ENCODE measurements at places on chromosomes 3 and 15.
A peak's percentile ranks its signal among the peaks of the same experiment; 100 is the strongest.

- DNase-seq: no peak
Measured at GRCh38 chr15:57726411-57726810, 19.9 kb downstream of the POLR2M start.

GRCh38 chr15:57557267-57557666 lies 34.4 kb upstream of the MYZAP start:
- no peak for DNase-seq

DNA sequence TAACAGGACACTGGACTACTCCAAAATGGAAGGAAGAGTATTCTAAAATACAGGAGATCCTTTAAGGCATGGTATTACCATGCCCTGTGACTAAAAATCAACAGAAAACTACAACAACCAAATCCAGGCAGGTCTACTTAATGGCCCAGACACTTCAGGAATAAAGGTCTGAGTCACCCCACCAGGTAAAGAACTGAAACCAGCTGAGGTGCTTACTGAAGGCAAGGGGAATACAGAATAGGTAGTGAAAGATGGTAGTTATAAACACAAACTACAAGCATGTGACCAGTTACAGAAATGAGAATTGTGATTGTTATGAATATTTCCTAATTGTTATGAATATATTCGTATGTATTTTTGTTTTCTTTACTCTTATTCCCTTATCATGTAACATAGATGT lies 13.4 kb downstream of the IFT57 start:
- no peak for DNase-seq

DNA sequence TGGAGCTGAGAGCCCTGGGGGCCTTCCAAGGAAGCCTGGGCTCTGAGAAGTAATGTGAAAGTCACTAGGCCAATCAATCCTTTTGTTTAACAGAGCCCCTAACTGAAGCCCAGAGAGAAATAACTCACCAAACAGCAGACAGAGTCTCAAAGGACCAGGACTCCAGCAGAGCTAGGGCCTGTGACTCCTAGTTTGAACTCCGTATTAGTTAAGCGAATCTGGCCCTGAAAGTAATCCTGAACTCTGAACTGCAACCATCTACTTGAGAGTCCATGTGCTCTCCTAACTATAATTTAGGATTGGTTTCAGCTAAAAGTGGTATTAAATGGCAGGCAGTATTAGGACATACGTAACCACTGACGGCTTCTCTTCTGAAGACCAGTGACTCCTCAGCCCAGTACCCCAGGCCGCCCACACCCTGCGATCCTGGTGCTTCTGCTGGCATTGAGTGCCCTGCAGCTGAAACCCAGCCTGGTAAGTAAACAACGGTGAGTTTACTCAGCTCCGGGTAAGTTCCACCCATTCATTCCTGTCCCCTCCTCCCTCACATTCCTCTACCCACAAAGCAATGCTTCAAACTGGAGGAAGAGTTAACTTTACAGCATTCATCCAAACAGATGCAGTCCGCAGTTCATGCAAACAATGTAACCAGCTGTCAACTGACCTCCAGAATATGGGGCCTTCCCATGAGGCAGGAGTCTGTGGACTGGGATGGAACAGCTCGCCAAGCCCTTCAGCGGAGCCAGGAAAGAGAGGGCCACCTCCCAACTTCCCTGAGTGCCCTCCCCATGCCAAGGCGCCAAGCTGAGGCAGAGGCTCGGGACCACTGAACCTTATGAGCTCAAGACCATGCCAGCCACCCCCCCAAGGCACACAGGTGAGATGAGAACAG lies 7.3 kb downstream of the MYO5C start:
- no peak for DNase-seq

DNA sequence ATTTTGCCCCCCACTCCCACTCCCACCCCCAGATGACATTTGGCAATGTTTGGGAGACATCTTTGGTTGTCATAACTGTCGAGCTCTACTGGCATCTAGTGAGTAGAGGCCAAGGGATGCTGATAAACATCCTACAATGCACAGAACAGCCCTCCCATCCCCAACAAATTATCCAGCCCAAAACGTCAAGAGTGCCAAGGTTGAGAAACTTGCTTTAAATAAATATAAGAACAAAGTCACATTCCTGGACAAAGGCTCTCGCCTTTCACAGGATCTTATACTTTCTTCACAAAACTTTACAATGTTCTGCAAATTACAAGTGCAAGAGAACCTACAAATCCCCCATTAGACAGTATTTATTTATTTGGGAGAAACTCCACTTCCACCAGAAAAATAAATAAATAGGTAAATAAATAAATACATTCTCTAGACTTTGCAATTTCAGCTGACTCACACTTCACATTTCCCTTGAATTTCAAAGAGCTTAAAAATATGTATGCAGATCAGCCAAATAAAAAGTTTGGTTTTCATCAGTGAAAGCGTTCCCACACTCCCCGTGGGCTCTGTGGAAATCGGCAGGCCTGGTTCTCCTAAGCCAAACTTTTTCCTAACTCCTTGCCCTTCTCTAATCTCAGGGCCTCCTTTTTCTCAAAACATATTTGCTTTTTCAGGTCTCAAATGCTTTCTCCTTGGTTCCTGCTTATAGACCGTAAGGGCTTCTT lies 12.7 kb upstream of the CPA3 start:
- DNase-seq: no peak

GRCh38 chr3:101319531-101319930 lies 844 bp downstream of the IMPG2 start:
- no peak for DNase-seq

DNA sequence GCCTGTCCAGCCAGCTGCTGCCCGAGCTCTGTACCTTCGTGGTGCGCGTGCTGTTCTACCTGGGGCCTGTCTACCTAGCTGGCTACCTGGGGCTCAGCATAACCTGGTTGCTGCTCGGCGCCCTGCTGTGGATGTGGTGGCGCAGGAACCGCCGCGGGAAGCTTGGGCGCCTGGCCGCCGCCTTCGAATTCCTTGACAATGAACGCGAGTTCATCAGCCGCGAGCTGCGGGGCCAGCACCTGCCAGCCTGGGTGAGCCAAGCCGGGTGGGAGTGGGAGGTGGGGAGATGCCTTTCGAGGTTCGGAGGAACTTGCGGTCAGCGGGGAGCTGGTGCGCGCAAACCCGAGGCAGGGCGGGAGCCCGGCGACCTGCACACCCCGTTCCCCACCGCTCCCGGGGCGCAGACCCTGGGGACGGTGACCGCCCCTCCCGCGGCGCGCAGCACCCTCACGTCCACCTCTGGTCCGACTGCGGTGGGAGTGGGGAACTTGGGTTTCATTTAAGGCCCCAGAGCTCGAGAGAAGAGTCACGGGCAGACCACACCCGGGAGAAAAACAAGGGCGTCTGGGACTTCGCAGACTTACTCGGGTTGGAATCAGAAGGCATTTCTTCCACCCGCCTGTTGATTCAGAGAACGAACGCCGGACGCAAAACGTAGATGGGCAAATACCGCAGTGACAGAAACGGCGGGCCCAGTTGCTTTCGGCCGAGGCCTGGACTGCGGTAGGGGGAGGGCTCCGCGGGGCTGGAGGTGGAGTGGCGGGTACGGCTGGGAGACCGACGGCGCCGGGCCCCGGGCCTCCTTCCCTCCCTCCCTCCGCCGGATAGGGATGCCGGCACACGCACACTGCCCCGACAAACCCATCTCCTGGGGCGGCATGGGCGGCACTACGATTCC lies 708 bp downstream of the ESYT3 start:
- DNase-seq: no peak

DNA sequence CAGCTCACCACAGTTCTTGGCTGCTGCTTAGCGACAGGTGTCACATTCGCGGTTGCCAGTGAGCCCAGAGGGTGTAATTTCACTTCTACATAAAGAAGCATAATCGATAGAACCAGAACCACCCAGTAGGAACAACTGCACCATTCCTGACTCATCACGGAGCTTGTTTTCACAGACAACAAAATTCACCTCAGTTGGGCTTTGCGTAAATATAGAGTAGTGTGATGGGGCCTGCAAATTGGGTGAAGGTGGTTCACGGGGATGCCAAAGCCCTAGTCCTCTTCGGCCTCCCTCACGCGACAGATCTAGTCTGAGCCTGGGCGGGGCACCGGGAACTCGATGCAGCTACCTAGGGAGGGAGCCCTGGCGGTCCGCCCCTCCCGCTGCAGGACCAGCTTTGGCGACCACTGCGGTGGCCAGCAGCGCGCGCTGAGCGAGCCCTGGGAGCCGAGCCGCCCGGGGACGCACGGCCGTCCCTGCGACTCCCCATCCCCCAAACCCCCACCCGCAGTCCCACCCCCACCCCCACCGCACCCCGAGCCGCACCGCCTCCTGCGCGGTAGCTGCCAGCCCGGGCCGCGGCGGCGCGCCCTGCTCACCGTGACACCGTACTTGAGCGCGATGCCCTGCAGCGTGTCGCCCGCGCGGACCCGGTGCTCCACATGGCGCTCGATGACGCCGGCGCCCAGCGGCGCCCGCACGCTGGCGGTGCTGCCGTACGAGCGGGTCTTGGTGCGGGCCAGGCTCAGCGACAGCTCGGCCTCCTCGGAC lies 519 bp downstream of the LYSMD2 start:
- DNase-seq: no peak

DNA sequence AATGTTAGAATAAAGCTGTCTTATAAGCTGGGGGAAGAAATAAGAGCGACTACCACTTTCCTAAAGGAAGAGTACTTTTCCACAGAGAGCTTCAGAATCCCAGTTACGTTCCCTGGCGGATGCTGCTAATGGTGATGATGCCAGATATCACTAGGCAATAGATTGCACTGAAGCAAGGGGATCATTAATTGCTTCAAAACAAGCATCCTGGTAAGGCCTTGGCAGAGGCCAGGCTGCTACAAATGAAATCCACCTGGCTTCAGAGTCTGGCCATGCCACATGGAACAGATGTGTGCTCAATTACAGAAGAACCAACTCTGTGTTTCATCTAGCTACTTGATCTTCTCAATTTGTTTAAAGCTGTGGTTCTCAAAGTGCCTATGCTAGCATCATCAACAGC lies 129.2 kb upstream of the IL12A start:
- DNase-seq: no peak

DNA sequence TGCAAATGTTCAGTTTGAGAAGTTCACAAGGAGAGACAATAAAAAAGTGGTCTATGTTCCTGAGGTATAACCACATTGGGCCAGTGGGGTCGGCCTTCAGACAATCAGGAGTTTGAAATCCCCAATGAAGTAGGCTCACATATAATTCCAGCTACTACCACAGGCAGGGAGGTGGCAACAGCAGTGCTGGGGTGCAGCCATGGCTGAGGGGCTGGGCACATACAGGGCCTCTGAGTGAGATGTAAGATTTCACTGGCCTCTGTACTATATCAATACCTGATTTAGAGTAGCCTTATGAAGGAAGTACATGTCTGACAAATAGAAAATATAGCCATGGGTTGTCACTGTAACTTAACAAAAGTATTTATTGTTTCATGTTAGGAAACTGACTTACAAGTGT lies 402.2 kb downstream of the TBC1D5 start:
- DNase-seq: no peak

GRCh38 chr15:84586696-84587095 lies 14.1 kb upstream of the ZSCAN2 start:
- DNase-seq: no peak

DNA sequence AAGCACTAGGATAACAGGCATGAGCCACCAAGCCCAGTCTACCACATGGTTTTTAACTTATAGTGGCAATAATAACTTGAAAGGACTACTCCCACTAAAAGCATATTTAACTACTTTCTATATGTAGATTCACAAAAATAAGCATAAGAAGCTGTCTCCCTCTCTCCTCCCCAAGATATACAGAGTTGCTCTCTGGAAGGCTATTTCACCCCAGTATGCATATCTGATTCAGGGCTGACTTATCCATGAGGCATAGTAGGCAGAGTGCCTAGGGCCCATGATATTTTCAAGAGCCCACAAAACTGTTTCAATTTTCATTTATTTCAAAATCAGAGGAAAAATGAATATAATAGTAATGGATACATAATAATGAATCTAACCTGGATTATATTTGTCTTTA lies 20.5 kb downstream of the ATP8B4 start:
- no peak for DNase-seq

GRCh38 chr15:65195548-65195923 lies 10.4 kb upstream of the CLPX start:
- DNase-seq: no peak

DNA sequence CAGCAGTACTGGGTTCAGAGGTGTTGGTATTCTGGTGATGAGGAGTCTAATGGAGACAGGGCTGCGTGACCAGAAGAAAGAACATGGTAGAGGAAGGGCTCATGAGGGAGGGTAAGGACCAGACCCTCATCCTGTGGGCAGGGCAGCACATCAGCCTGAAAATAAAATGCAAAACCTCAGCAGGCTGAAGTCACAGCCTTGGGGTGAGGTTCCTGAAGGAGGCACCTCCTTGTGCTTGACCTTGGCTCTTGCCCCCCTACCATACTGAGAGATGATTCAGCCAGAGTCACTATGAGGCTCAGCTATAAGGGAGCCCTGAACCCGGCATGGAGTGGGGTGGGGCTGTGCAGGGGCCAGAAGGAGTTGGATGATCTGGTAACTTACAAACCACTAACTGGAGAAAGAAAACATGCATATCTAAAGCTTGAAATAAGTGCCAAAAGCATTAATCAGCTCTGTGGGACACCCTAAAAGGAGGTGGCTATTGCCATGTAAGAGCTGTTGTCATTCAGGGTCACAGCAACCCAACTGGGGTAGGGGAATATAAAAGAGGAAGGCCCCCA lies 60.2 kb downstream of the CORO2B start:
- no peak for DNase-seq

DNA sequence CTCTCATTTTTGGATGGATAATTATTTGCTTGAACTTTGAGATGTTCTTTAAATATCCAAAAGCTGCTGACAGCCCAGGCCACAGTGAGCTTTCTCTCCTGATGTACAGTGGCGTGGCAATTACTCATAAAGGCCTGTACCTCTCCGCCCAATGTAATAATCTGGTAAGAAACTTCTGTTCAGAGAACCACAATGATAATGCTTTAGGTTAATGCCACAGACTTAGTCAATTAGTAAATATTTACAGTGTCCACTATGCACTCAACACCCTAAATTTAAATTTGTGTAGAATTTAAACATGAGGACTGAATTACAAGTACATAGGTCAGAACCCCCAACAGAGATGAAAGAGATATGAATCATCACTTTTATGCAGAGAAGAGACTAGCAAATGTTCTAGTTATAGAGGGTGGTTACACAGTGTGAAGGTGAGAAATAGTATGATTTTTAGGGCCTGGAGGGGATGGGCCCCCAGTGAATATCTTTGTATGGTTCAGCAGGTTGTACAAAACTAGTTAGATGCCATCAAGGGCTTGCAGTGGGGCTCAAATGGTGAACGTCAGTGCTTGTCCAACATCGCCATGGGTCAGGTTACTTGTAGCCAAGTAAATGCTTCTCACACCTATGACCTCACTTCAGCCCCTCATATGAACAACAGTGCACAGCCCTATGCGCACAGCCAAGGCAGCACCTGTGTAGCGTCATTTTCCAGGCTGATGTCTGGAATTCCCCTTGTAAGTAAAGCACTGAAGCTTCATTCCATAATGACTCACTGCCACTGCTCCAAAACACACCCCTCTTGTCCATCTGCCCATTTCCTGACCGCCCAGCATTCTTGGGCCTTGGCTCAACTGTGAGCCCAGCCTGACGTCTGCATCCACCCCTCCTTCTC lies 13.3 kb downstream of the ABHD2 start:
- peak; percentile 70 for DNase-seq

GRCh38 chr3:170003881-170004356 lies 33.9 kb upstream of the GPR160 start:
- no peak for DNase-seq

GRCh38 chr3:65878831-65879230 lies 159.9 kb downstream of the MAGI1 start:
- no peak for DNase-seq

- DNase-seq: peak; percentile 54
Measured at GRCh38 chr3:148697306-148698189, at the start of gene AGTR1. Gene AGTR1, plus strand, starts transcription at chr3:148697903. Its CDS starts 43,133 bp downstream, at chr3:148741036.

- DNase-seq: no peak
Measured at GRCh38 chr15:56617628-56618027, 115.7 kb downstream of the ZNF280D start.
